ENCODE measurements at places on chromosomes 2 and 18.

- DNase-seq = no peak
These were observed 78.1 kb downstream of the IRS1 start for GRCh38 chr2:226721541-226721940.

GRCh38 chr2:227761740-227762476 is 16.2 kb downstream of the SCYGR8 start:
- DNase-seq = no peak

DNA sequence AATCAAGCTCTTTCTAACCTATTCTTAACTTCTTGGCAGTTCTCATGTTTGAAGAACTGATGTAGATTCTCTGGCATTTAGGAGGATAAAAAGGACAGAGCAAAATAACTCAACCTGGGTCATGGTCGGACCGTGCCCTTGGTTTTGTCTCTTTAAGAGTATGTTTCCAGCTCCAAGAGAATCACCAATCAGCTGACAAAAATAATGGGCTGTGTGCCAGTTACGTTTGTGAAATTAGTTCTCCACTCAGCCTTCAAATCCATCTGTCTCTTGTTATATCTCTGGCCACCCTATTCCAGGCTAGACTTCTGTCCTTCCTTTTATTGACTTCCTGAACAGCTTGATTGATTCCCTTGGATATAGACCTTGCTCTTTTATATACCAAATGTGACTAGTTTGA is 225.7 kb downstream of the EPHA4 start:
- DNase-seq = no peak

DNA sequence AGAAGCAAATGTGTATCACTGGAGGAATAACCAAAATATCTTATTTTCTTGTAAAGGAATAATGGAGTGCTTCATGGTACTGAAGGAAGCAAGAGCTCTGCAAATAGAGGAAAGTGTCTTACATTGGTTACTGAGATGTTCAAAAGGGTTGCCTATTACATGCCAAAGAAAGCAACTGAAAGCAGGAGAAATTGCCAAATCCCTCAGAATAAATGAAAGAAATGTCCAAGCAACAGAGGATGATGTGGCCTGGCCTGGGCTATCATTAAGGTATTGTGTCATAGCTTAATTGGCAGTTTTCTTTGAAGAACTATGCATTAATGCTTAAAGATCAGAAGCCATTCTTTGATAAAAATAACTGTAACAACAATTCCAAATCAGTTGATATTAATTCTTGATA is 173.7 kb downstream of the RAB3GAP1 start:
- no peak for DNase-seq

GRCh38 chr2:8193686-8194615 is 487.9 kb upstream of the ID2 start:
- DNase-seq = no peak

- no peak for DNase-seq
These were observed 95.5 kb downstream of the LTBP1 start for GRCh38 chr2:33042265-33042664.

- no peak for DNase-seq
These were observed 39.6 kb downstream of the ZFP36L2 start for GRCh38 chr2:43186679-43187374.

GRCh38 chr2:134141598-134142340 is 112.1 kb upstream of the MGAT5 start:
- no peak for DNase-seq

DNA sequence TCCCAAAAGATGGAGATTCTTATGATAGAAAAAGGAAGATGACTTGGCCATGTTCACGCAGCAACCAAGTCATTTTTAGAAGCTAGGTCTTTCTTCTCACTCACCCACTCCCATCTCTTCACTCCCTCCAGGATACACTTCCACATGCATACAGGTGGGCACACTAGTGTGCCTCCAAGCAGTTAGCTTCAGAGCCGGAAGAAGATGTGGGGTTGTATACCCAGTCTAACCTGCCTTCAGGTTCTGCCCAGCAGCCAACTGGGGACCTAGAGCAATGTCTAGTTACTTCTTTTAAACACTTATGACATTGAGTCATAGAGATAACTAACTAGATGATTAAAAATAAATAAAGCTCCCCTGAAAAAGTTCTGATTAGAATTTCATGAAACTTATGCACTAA is 21.8 kb upstream of the TANK start:
- peak; percentile 13 for DNase-seq
